Osteoblast (primary cell): ENCODE measurements at places on chromosomes 3 and 15.

DNA sequence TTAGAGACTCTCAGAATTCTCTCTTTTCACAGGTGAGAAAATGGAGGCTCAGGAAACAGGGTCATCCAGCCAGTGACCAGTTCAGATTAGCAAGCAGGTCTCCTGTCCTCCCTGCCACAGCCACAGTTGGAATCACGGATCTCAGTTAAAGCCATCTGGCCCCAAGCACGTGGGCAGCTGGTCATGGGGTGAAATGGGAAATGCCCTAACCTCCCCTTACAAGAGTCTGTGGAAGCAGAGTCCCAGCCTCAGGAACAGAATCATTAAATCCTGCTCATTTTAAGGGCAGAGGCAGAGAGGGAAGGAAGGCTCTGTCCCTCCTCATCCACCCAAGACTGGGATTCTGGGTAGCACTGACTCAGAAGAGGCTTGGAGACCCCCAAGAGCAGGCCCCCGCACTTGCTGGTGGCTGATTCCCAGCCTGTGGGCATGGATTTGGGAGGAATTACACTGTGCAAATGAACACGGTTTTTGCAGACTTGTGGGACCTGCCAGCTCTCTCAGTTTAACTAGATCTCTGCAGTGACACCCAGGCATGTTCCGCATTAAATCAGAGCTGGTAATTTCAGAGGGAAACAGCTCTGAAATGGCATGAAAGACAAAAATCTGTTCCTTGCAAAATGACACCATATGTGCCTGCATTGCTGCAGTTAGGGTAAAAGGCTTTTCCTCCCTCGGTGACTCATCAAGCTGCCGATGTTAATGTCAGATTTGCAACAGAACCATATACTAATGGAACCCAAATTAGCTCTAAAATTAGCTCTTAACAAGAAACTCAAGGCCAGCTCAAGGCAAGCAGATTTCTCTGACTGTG, 89.0 kb downstream of the BDH1 start:
- peak; percentile 91 for DNase-seq

DNA sequence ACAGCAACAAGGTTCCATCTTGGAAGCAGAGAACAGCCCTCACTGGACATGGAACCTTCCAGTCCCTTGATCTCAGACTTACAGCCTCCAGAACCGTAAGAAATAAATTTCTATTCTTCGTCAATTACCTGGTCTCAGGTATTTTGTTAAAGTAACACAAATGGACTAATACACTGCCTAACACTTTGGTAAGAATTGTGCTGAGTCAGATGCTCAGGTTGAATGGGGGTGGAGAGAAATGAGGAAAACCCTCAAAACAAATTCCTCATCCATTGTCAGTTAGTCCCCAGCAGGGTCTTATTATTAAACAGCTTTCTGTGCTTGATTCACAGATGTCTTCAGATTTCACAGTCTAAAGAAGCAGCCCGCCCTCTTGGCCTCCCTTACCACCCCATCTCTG, 306.2 kb upstream of the SLCO3A1 start:
- no peak for DNase-seq

GRCh38 chr3:5069627-5070026, 52.5 kb upstream of the ARL8B start:
- no peak for DNase-seq

DNA sequence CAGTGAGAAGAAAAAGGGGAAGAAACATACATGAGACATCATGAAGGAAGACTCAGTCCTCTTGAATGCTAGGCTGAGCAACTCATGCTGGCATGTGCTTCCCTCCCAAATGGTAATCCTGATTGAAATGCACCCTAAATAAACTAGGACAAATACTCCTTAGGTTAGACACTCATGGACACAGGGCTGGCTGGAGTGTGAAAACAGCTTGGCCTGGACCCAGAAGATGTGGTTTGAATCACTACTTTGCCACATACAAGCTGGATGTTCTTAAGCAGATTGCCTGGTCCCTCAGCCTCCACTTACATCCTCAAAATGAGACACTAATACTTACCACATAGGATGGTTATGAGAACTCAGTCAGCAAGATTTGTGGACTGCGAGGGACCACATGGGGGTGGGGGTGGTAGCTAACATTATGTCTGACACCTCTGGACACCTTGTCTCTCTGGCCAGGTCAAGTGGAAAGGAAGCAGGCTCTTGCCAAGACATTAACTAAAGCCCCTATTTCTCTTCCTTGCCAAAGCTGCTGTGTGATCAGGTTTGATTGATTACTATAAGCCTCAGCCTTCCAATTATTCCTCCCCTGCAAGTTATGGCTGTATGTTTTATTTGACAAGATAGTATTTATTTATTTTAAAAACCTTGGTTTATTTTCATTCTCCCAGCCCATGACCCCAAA, 138.9 kb upstream of the SLC7A14 start:
- DNase-seq: peak; percentile 80
